Smooth muscle cell of bladder (primary cell): ENCODE measurements at places on chromosomes 13 and 19. TPM values are rescaled to one million over a fixed set of nuclear protein-coding genes. Genes with fewer than 3 reads are reported as not detected.

ZNF20 gene
- 4.5 and 5.0 TPM in 2 replicates for total RNA-seq

FAAP24 gene
- 0.85 and 0.92 TPM in 2 replicates for total RNA-seq

IGFL1 gene
- total RNA-seq, result not detected in 2 replicates

RDH8 gene
- total RNA-seq, result not detected in 2 replicates

OR10H1 gene
- total RNA-seq, result not detected in 2 replicates

PGPEP1 gene
- total RNA-seq, result 33.1 and 44.2 TPM in 2 replicates

LGALS14 gene
- not detected in 2 replicates for total RNA-seq

CGB8 gene
- total RNA-seq, result not detected in 2 replicates

MYO16 gene
- total RNA-seq, result under 0.01 TPM in 1 of 2 replicates, not detected in the other

CALM3 gene
- total RNA-seq, result 115 and 134 TPM in 2 replicates

TMC4 gene
- 0.09 and 0.28 TPM in 2 replicates for total RNA-seq

ACER1 gene
- not detected in 2 replicates for total RNA-seq

ARRDC2 gene
- 4.0 and 4.4 TPM in 2 replicates for total RNA-seq

NLRP12 gene
- under 0.01 TPM in 1 of 2 replicates, not detected in the other for total RNA-seq

ONECUT3 gene
- total RNA-seq, result not detected in 2 replicates

CPAMD8 gene
- total RNA-seq, result 0.28 and 0.43 TPM in 2 replicates

ZNF799 gene
- total RNA-seq, result 1.4 and 1.5 TPM in 2 replicates

CFD gene
- total RNA-seq, result 61.8 and 93.7 TPM in 2 replicates

SLITRK6 gene
- 0.09 and 0.28 TPM in 2 replicates for total RNA-seq

CLC gene
- total RNA-seq, result not detected in 2 replicates

LSM4 gene
- total RNA-seq, result 78.1 and 107 TPM in 2 replicates

SHC2 gene
- 1.1 and 1.3 TPM in 2 replicates for total RNA-seq
